ENCODE measurements at places on chromosomes 2 and 18. TPM values are rescaled to one million over a fixed set of nuclear protein-coding genes. Genes with fewer than 3 reads are reported as not detected.

Gene EPAS1
- 274 TPM for total RNA-seq

DNA sequence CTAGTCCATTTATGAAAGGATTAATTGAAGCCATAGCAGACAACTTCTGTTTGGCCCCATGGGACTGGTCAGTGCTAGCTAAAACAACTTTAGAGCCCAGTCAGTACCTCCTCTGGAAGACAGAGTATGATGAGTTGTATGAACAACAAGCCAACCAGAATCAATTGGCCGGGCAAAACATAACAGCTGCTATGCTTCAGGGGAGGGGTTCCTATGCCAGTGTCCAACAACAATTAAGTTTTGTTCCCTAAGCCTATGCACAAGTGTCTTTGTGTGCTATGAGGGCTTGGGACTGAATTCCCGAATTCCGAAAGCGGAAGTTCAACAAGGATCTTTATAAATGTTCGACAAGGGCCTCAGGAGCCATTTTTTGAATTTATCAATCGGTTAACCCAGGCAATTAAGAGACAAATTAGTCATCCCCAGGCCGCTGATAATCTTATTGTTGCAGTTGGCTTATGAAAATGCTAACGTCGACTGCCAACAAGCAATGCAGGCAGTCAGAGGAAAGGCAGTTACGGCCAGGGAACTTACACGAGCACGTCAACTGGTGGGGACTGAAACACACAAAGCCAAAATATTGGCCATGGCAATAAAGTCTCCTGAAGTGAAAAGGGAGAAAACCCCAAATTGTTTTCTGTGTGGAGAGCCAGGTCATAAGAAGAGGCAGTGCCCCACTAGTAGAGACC is 57.9 kb downstream of the ZNF638 start:
- no peak for DNase-seq
- H3K4me1 ChIP-seq, result no peaks in the 10 kb centered on the region
- H3K36me3 ChIP-seq, result no peaks in the 10 kb centered on the region
- H3K27me3 ChIP-seq, result no peaks in the 10 kb centered on the region
- no peak overlapping the region for H3K4me3 ChIP-seq
- H3K27ac ChIP-seq, result no peak overlapping the region

- no peaks in the 10 kb centered on the region for H3K36me3 ChIP-seq
- H3K27ac ChIP-seq, result no peak overlapping the region
- DNase-seq, result no peak
- H3K4me3 ChIP-seq, result no peak overlapping the region
Observed at GRCh38 chr2:21818212-21818795, 694.5 kb downstream of the TDRD15 start.

Gene TUBA3E
- total RNA-seq, result not detected

GRCh38 chr2:20567159-20567925 is 83.6 kb downstream of the HS1BP3 start:
- DNase-seq, result no peak
- H3K4me1 ChIP-seq, result peaks cover 5% of the 10 kb centered on the region
- H3K4me3 ChIP-seq, result no peak overlapping the region

DNA sequence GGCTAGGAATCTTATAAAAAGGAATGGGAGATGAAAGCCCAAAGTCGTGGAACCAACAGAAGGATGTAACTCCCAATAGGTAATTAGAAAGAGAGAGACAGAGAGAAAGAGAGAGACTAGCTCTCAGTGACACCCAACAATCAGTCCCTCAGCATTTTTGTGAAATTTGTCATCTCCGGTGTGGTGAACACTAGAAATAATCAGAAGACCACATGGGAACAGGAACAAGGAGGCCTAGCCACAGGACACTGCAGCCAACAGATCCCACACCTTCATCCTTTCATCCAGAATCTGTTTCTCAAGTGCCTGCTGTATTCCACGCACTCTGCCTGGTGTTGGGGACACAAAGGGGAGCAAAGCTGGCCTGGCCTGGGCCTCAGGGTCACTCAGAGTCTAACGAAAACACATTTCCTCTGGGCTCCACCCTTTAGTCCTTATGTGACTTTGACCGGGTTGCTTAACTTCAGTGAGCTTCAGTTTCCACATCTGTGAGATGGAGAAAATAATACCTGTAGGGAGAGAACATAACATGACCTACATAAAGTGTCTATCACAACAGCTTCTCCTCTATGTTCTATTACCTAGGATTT is 53.1 kb downstream of the EHD3 start:
- H3K36me3 ChIP-seq, result no peaks in the 10 kb centered on the region
- peak overlapping the region; percentile 68 for H3K27ac ChIP-seq

GRCh38 chr2:54720563-54720962 is 2.9 kb upstream of the EML6 start:
- no peak for DNase-seq
- no peak overlapping the region for H3K27ac ChIP-seq
- H3K4me3 ChIP-seq, result no peak overlapping the region
- H3K27me3 ChIP-seq, result no peaks in the 10 kb centered on the region
- no peaks in the 10 kb centered on the region for H3K4me1 ChIP-seq

GRCh38 chr18:8800445-8800844 is 95.1 kb downstream of the MTCL1 start:
- H3K27ac ChIP-seq, result no peak overlapping the region
- H3K4me3 ChIP-seq, result no peak overlapping the region
- no peaks in the 10 kb centered on the region for H3K36me3 ChIP-seq
- no peaks in the 10 kb centered on the region for H3K4me1 ChIP-seq

- H3K36me3 ChIP-seq, result no peaks in the 10 kb centered on the region
- H3K4me1 ChIP-seq, result no peaks in the 10 kb centered on the region
- H3K27ac ChIP-seq, result no peak overlapping the region
- H3K27me3 ChIP-seq, result no peaks in the 10 kb centered on the region
- no peak for DNase-seq
Observed at GRCh38 chr2:206693399-206694137, 24.6 kb downstream of the DYTN start.

GRCh38 chr2:62042944-62043343 is 137.5 kb downstream of the COMMD1 start:
- H3K36me3 ChIP-seq, result no peaks in the 10 kb centered on the region
- no peak overlapping the region for H3K27ac ChIP-seq
- H3K27me3 ChIP-seq, result no peaks in the 10 kb centered on the region

DNA sequence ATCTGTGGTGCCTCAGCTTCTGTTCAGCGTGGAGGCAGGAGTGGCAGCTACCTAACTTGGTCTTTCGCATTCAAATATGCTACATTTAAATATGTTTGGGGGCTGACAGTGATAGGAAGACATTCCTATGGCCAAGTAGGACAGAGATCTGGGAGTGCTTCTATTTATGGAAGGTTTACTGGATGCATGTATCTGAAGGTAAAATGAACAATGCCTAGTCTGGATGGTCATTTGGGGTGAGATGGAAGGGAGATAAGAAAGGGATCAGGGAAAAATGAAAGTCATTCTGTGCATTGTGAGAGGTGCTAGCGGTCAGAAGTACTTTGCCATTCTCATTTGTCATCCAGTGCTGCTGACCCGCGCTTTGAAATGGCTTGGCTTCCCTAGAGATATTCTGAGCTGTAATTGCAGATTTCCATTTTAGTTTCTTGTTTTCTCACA is 300.9 kb upstream of the FBXO11 start:
- DNase-seq, result no peak
- H3K27ac ChIP-seq, result no peak overlapping the region
- H3K4me3 ChIP-seq, result no peak overlapping the region
- no peaks in the 10 kb centered on the region for H3K4me1 ChIP-seq
- H3K36me3 ChIP-seq, result no peaks in the 10 kb centered on the region
- no peaks in the 10 kb centered on the region for H3K27me3 ChIP-seq

DNA sequence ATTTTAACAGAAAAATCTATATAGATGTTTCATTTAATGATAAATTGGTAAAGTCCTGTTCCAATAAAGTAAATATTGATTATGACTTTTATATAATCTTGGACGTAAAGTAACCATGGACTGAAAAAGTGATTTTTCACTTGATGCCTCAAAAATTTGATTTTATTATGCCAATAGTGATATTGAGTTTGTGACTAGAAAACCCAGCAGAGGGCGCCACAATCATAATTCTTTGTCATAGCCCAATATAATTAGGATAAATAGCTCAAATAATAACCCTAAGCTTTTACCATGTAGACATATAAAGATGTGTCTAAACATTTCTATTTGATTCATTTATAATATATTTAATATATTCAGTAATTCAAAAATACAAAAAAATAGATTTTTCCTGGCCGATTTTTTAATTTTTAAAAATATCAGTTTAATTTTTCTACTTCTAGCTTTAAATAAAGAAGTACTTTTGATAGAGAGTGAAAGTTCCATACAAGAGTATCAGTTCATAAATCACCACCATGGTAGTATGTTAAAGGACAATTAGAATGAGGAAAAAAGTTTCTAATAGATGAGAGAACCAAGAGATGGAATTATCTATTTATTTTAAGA is 30.7 kb downstream of the CAMKMT start:
- H3K4me1 ChIP-seq, result no peaks in the 10 kb centered on the region
- DNase-seq, result no peak
- no peaks in the 10 kb centered on the region for H3K27me3 ChIP-seq
- H3K4me3 ChIP-seq, result no peak overlapping the region
- H3K36me3 ChIP-seq, result no peaks in the 10 kb centered on the region

GRCh38 chr2:227613272-227613660 is 1.4 kb downstream of the SCYGR3 start:
- no peak for DNase-seq
- no peak overlapping the region for H3K27ac ChIP-seq
- no peaks in the 10 kb centered on the region for H3K27me3 ChIP-seq
- H3K4me1 ChIP-seq, result no peaks in the 10 kb centered on the region
- H3K4me3 ChIP-seq, result no peak overlapping the region

Gene ATOH8
- total RNA-seq, result 46.2 TPM

- H3K36me3 ChIP-seq, result no peaks in the 10 kb centered on the region
- H3K27me3 ChIP-seq, result no peaks in the 10 kb centered on the region
- no peak overlapping the region for H3K27ac ChIP-seq
- no peak for DNase-seq
- H3K4me1 ChIP-seq, result no peaks in the 10 kb centered on the region
Observed at GRCh38 chr2:241399941-241400922, 44.1 kb downstream of the FARP2 start.

DNA sequence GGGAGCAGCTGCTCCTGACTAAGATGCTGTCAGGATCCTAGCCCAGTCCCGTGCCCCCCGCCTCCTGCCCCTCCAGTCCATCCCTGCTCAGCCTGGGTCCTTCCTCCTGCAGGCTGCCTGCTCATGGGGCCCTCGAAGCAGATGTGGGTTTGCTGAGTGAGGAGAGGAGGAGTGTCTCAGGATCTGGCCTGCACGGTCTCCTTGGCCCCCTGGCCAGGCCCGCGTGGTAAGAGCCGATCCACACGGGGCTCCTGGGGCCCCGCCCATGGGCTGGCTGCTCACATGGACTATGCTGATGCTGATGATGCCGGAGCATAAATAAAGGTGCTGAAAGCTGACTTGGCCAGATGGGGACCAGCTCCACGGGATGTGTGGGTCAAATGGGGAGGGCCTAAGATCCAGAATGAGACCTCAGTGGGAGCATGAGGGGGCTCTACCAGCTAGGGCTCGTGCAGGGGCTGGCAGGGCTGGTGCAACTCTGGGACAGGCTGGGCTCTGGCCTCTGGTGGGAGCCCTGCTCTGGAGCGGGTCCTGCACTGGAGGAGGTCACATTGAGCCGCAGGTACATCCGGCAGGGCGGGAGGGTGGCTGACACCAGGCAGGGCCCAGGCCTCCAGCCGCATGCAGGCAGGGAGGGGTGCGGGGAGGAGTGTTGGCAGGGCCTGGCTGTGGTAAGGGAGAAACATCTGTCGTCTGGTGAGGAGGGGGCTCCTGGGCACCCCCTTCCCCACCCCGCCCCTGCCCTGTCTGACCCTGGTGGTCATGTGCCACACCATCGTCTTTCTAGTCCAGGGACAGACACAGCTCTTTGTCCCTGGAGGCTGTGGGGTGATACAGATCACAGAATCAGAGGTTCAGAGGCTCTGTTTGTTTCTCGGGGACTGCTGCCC is 275.3 kb upstream of the HDAC4 start:
- H3K4me1 ChIP-seq, result no peaks in the 10 kb centered on the region
- no peaks in the 10 kb centered on the region for H3K36me3 ChIP-seq
- no peak for DNase-seq

Gene CD207
- not detected for total RNA-seq

DNA sequence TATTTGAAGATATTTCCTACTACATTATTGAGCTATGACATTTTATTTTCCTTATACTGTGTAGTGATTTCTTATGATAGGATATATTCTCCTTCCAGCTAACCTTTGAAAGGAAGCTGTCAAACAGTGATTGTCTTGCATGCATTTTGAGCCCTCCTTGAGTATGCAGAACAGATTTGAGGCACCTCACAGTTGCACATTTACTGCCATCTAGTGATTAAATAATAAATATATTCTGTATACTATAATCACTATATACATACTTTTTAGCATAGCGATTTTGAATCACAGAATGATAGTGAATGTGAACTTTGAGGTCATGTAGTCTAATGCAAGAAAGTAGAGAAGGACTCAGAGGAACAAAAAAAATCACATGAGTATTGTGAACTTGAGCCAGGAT is 268.4 kb upstream of the CDH19 start:
- H3K4me1 ChIP-seq, result no peaks in the 10 kb centered on the region
- H3K27me3 ChIP-seq, result no peaks in the 10 kb centered on the region
- no peaks in the 10 kb centered on the region for H3K36me3 ChIP-seq
- no peak for DNase-seq

DNA sequence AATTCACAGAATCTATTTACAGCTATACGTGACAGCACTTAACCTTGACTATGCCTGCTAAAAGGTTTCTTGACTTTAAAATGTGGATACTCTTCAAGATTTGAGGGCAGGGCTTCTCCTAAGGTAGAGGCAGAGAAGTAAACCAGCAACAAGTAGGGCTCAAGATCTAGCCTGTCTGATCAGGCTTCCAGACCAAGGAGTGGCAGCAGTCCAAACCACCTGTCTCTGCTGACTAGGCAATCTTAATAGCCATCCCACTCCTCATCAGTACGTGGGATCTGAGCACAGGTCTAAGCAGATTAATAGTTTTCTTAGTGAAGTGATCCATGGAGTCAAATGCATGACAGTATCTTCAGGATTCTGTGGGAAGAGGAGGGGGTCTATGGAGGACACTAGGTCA is 100.4 kb downstream of the GPD2 start:
- DNase-seq, result no peak
- H3K27ac ChIP-seq, result no peak overlapping the region

- no peaks in the 10 kb centered on the region for H3K27me3 ChIP-seq
Observed at GRCh38 chr2:11610624-11611242, 59.3 kb downstream of the NTSR2 start.

Gene PIK3C3
- 33.4 TPM for total RNA-seq

All from breast epithelium (tissue), 4 donors.